Mesothelial cell of epicardium (in vitro differentiated cells): ENCODE measurements at places on chromosomes 2 and 18. TPM values are rescaled to one million over a fixed set of nuclear protein-coding genes. Genes with fewer than 3 reads are reported as not detected.
A peak's percentile ranks its signal among the peaks of the same experiment; 100 is the strongest.

DNA sequence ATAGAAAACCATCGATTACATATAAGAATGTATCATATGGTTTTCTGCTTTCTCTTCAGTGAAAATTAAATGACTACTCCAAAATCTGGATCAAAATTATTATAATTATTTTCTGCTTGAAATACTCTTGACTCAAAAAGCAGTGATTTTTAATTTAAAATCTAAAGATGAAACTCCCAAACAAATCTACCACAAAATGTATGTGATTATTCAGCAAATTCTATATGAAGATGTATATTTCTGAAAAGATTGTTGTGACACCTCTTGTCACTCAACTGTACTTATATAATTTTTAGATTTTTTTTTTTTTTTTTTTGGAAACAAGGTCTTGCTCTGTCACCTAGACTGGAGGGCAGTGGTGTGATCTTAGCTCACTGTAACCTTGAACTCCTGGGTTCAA is 98.6 kb downstream of the MTCL1 start:
- no peak for DNase-seq

DNA sequence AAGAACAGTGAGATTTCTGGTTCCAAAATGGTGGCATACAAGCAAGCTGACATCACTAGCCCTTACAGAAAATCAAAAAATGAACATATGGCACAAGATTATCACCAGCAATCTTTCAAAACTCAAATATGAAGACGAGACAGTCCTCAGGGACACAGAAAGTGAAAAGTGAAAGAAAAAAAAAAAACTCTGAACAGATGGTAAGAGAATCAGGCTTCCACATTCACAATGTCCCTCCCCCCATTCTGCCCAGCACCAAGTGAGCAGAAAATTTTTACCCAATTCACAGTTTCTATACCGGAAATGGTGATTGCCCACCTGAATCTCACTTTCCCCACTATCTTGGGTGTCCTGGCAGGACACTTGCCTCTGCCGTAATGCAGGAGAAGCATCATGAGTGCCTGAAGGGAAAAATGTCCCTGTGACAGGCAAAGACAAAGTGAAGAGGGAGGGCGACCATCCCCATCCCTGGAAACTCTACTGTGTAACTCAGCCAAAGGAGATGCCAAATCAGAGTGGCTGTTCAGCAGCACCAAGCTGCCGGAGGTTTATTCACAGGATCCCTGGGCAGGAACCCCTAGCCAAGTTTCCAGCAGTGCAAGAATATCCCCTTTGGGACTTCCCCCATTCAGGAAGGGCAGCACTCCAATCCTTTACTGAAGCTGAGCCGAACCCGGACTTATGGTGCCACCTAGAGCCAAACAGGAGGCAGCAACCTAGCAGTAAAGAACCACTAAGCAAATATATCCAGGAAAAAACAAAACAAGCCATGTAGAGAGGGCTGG is 312.2 kb downstream of the LRATD1 start:
- no peak for DNase-seq

DNA sequence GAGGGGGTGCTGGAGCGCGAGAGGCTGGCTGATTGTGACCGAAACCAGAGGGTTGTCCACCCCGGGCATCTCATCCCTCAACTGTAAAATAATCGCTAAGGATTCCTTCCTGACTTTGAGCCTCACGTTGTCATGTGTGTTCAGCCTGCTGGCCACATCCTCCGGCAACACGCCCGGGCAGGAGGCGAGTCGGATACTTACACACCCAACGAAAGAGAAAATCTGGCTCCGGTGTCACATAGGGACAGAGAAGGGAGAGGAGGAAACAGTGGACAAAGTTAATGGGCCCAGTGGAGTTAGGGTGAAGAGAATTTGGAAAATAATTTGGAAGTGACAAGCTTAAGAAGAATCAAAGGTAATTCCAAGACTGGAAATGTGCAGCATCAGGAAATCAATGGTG is 2.4 kb downstream of the TLX2 start:
- no peak for DNase-seq

ALPI gene
- not detected in 3 replicates for total RNA-seq

DNA sequence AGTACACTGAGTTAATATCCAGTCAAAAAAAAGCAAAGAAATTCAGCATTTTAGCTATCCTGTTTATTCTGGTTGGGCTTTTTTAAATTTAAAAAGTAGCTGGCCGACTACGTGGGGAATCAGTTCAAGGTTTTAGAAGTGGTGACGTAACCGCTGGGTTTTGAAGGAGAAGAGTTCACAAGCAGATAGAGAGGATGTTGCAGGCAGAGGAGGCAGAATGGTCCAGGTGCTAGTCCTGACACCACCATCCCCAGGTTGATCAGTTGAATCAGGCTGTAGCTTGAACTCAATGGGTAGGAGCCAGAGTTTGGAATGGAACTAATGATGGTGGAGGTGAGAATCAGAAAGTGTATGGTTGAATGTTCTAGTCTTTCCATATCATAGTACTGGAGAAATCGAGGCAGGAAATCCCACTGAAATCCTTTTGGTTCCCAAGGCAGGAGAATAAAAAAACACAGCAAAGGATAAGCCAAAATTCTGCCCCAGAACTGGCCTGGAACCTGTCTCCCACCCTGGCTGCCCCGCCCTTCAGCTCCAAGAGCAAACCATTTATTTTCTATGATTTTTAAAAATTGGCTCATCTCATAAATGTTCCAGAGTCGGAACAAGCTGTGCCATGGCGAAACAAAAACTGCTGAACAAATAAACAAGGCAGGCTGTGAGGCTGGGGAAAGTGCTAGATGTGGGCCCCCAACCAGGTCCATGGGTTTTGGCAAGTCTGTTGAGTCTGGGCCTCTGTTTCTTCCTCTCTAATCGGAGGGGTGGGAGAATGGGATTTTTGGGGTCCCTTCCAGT is 44.0 kb downstream of the SLC4A1AP start:
- no peak for DNase-seq

DNA sequence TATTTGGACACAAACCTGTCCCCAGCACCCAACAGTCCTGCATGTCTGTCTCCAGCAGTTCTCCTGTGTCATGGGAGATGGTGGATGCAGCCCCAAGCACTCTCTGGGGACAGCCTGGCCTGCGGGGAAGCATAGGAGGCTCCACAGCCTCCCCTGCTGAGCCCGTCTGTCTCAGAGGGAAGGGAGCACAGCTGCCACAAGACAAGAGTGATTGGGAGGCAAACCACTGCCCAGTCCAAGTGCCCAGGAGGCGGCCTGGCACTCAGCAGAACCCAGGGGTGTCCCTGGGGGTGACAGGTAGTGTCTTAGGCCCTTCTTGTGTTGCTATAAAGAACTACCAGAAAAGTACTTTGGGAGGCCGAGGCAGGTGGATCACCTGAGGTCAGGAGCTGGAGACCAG is 211.2 kb upstream of the MYT1L start:
- DNase-seq: no peak

SLC9A4 gene
- 0.07 to 0.11 TPM (median 0.11 TPM) in 3 replicates for total RNA-seq

- DNase-seq: peak; percentile 57
These were observed at the start of gene SLC9A2 for GRCh38 chr2:102619414-102620319. TSS of gene SLC9A2 (plus strand) at chr2:102619553. CDS start at chr2:102619849, 296 bp downstream.

- DNase-seq: no peak
These were observed 26.8 kb upstream of the NABP1 start for GRCh38 chr2:191650896-191651773.

STARD6 gene
- not detected in 3 replicates for total RNA-seq

GRCh38 chr2:239485622-239486021 is 84.8 kb upstream of the HDAC4 start:
- DNase-seq: no peak

PRKAG3 gene
- total RNA-seq: 2.8 to 3.6 TPM (median 2.9 TPM) in 3 replicates
